ENCODE measurements at places on chromosomes 11 and 22. TPM values are rescaled to one million over a fixed set of nuclear protein-coding genes. Genes with fewer than 3 reads are reported as not detected.

GRCh38 chr11:13384908-13385640 lies 77.9 kb downstream of the BTBD10 start:
- DNase-seq = no peak

GRCh38 chr11:59062602-59063529 lies 23.2 kb upstream of the GLYATL1B start:
- DNase-seq = no peak

GRCh38 chr11:70365544-70365927 lies 32.8 kb upstream of the CTTN start:
- no peak for DNase-seq

- no peak for DNase-seq
Observed at GRCh38 chr11:127492029-127492428, 491.5 kb upstream of the KIRREL3 start.

Gene CCDC87
- 0.08 TPM for total RNA-seq
